ENCODE measurements at places on chromosomes 4 and X.

DNA sequence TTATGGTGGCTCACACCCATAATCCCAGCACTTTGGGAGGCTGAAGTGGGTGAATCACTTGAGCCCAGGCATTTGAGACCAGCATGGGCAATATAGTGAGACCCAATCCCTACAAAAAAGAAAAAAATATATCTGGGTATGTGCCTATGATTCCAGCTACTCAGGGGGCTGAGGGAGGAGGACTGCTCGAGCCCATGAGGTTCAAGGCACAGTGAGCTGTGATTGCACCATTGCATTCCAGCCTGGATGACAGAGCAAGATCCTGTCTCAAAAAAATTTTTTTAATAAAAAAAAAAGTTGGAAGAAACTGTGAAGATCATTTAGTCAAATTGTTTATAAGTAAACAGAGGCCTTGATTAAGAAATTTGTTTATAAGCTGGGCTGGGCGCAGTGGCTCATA is 39.7 kb downstream of the KLHL8 start:
- DNase-seq, result no peak

DNA sequence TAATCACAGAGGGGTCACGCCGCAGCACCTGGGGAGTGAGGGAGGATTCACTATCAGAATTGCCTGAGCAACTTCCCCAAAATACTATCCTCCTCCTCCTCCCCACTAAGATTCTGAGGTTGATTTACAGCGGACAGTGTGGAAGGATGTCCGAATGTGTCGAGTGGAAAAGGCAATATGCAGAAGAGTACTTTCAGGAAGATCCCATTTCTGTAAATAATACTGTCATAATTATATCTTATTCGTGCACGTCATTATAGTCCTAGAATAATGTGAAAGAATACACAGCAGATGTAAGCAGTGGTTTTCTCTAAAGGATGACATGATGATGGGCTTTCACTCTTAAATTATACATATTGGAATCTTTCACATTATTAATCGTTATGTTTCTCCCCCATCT is 149.8 kb upstream of the NOCT start:
- no peak for DNase-seq

DNA sequence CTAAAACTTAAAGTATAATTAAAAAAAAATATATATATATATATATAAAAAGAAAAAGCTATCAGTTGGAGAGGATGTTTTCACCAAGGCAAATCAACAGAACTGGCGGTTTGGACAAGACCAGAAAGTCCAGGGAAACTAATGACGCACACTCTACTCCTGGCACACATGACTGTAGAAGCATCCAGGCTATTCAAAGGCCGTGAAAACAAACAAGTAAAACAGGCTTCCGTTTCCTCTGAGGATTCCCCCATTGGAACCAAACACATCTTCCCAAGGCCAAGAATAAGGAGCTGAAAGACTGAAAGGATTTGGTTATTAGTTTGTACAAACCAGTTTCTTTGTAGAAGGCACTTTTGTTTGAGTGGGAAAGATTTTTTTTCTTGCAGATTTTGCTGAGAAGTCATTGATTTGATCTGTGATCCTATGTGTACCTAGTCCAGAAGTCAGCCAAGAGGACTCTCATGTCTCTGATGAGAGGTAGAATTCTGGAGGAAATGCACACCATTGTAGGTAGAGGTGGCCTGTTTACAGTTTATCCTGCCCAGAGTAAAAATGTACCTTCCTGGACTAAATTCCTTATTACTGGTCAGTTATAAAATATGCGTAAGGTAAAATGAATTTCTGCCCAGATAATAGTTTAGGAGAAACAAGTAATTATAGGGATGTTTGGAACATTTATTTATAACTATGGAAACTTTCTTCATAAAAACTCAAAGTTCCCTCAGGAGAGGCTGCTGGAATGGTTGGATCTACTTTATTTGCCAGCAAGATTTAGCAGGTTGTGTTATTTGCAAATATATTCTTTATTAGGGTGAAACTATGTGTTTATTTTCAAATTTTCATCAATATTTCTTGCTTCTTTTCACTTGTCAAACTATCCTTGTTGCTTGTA is 66.5 kb downstream of the DMP1 start:
- no peak for DNase-seq

GRCh38 chrX:57074458-57074857 is 46.9 kb downstream of the SPIN2B start:
- no peak for DNase-seq

DNA sequence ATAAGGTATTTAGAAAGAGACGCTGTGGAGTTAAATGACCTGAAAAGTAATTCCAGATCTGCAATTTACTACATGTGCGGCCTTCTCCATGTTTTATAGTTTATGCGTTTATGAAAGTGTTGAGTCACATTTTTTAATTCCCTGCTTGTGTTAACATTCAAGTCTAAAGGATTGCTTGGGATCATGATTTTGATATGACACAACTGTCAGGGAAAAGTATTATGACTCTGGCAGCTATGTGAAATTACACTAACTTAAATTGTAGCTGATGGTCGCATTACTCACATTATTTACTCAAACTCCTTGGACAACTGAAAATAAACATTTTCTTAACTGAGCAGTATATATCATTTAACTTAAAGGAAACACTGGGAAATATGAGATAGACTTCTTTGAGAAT is 14.3 kb upstream of the GABRB1 start:
- DNase-seq, result no peak

DNA sequence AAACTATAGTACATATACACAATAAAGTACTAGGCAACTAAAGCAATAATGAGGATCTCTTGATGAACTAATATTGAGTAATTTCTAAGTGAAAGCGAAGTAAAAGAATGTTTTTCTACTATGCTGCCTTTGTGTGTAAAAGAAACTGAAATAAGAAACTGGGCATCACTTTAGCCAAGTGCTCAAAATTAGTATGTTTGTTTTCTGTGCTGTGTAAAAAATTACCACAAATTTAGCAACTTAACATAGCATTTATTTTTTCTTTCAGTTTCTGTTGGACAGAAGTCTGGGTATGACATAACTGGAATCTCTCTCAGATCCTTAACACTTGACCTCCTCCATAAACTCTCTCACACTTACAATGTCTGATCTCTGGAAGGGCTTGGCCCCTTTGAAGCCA is 687.1 kb upstream of the MAGEB2 start:
- no peak for DNase-seq

GRCh38 chr4:5125321-5125720 is 74.0 kb downstream of the STK32B start:
- no peak for DNase-seq

- DNase-seq, result no peak
Measured at GRCh38 chr4:125313989-125314667, 627 bp upstream of the FAT4 start.

DNA sequence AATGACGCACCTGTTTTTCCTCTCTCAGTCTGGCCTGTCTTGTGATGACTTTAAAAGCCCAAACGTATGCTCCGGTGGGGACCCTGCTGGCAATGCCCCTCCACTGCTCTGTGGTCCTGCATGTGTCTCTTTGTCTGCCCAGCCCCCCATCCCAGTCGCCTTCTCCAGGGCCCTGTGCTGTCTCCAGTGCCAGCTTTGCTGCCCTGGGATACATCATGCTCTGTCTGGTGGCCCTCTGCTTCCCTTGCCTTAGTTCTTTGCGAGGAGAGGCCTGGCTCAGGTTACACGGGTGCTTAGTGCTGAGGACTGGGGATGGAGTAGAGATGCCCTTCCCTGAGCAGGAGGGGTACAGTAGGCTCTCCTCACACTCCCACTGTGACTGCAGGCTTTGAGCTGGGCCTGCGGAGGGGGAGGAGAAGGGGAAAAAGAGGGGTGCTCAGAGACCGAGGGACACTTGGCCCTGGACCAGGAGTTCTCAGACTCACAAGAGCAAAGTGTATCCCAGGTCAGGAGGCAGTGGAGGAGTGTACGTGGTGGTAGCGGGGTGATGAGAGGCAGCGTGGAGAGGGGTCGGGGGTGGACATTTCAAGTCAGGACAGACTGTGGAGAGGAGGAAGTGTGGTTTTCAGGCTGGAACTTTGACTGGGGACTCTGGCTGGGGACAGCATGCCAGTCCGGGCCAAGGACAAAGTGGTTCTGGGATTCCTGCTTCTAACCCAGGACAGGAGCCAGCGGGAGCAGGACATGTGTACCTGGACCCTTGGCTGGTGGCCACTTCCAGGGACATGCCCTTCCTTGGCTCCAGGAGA is 2.8 kb downstream of the APLN start:
- DNase-seq, result no peak

- DNase-seq, result no peak
Measured at GRCh38 chr4:78343682-78344081, 207.9 kb upstream of the ANXA3 start.

DNA sequence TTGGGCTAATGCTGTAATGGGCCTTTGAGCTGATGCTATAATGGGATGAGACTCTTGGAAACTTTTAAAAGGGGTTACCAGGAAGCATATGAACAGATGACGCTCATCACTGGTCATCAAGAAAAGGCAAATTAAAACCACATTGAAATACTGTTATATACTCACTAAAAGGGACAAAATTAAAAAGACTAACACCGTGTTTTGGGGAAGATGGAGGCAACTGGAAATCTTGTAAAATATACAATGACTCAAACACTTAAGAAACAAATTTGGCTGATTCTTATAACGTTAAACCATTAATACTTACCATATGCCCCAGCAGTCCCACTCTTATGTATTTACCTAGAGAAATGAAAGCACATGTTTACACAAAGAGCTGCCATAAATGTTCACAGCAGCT is 207.2 kb upstream of the GPRIN3 start:
- DNase-seq, result no peak

DNA sequence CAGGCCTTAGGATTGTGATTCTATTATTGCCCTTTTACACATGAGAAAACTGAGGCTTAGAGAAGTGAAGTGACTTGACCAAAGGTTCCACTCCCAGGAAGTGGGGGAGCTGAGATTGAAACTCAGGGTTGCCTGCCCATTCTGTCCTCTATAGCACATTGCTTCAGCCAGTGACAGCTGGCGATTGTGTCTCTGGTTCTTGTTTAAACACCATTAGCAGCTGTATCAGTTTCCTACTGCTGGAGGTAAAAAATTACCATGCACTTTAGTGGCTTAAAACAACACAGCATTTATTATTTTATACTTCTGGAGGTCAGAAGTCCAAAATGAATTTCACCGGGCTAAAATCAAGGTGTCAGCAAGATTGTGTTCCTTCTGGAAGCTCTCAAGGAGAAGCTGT is 205.8 kb upstream of the MAMLD1 start:
- no peak for DNase-seq

- no peak for DNase-seq
Measured at GRCh38 chr4:24443200-24443599, 141.2 kb downstream of the DHX15 start.

GRCh38 chr4:972651-973424 is 531 bp downstream of the DGKQ start:
- DNase-seq, result peak; percentile 24

DNA sequence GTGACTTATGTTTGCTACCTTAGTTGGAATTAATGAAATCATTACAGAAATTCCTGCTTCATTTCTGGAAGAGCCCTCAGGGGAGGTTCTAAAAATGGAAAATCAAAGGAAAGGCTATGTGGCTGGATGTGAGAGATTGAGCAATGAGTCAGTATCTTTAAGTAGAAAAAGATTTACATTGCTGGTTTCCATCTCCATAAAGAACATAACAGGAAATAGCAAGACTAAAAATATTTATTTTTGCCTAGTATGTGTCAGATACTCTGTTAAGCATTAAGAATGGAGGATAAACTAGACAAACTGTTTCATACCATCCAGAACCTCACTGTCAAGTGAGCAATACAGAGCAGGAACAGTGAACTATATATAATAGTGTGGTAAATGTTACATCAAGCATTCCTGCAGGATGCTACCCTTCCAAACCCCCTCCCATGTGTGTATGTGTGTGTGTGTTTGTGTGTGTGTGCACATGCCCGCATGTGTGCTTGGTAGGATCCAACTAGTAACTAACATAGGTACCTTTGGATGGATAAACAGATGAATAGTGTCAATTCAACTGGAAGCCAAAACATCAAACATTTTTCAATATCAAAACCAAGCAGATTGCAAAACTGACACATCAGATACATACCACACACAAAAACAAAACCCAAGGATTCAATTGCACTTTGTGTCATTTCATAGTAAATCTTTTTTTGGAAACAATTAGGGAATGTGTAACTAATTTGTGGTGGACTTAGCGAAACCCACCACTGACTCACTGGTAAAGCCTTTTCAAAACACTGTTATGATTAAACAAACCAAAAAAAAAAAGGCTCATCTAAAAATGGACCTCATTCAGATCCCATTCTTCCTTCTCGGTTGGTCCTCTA is 223.4 kb downstream of the SHROOM3 start:
- peak; percentile 79 for DNase-seq

GRCh38 chr4:23355258-23355657 is 534.6 kb downstream of the PPARGC1A start:
- DNase-seq, result no peak

- DNase-seq, result no peak
Measured at GRCh38 chr4:187354740-187355139, 631.1 kb upstream of the FAT1 start.

DNA sequence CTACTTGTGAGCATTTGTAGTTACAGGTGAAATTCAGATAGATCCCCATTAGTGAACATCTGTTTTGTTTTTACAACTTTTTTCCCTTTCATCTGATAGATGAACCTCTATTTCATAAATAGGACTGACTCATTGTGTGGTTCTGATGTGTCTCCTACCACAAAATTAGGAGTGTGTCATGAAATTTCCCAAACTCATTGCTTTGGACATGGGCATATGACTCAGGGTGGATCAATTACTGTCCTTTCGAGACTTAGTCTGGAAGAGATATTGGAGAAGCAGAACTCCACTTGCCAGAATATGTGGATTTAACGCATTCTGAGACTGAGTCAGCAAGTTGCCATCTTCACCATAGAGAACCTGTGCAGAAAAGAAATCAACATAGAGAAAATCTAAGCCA is 53.5 kb upstream of the PCDH10 start:
- no peak for DNase-seq

DNA sequence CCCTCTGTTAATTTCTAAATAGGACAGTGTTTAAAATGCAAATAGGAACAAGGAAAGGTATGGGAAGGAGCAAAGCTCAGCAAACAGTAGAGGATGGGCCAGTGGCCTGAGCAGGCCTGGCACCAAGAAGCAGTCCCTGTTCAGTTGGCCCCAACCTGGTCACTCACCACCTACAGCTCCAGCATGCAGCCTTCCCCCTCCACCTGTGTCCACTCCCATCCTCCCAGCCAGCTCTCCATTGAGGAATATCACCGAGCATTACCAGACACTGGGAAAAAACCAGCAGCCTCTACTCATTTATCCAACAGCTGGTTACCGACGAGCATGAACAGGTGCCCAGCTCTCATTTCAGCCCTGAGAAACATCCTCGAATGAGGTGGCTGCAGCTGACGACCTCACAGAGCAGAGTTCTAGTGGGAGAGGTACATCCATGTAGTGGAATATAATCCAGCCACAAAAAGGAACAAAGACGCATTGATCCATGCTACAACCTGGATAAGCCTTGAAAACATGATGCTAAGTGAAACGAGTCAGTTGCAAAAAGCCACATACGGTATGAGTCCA is 25.6 kb downstream of the CD99L2 start:
- DNase-seq, result no peak

GRCh38 chrX:1273896-1274295 is 5.3 kb downstream of the CSF2RA start:
- DNase-seq, result no peak

- DNase-seq, result peak; percentile 27
Measured at GRCh38 chrX:36978886-36979285, 29.3 kb upstream of the FAM47C start.

GRCh38 chr4:41358647-41359421 is 102.1 kb downstream of the UCHL1 start:
- DNase-seq, result no peak

GRCh38 chrX:50751091-50751490 is 62.9 kb downstream of the SHROOM4 start:
- DNase-seq, result no peak
